ENCODE measurements at places on chromosomes 4 and X.
A peak's percentile ranks its signal among the peaks of the same experiment; 100 is the strongest.

GRCh38 chrX:148647651-148648050, 147.2 kb downstream of the AFF2 start:
- no peak for DNase-seq

- no peak for DNase-seq
Observed at GRCh38 chr4:40934676-40935075, 184.9 kb downstream of the NSUN7 start.

- no peak for DNase-seq
Observed at GRCh38 chr4:114423582-114423981, 175.0 kb upstream of the UGT8 start.

DNA sequence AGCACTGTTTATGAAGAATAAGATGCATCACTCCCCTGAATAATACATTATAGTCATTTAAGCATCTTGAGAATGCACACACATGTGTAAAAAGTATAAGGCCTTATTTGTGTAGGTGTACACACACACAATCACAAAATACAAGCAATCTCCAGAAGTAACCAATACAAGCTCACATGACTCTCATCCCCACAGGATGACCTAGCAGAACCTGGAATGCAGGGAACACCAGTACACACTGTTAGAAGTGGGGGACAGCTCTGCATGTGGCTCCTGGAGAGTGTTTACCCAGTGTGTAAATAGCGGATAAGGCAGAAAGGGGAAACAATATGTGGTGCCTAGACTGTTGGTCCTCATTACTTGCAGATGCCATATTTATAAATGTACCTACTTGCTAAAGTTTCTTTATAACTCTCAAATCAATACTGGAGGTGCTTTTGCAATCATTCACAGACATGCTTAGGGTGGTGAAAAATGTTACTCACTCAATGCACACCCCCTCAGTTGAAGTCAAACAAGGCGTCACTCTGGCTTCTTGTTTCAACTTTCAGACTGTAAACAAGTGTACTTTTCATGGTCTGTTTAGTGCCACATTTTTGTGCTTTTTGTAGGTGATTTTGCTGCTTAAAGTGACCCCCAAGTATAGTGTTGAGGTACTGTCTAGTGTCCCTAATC, 73.1 kb downstream of the MAGEB17 start:
- no peak for DNase-seq

- peak; percentile 44 for DNase-seq
Observed at GRCh38 chr4:124713185-124713592, 657 bp upstream of the ANKRD50 start.

All from DND-41 (cell line).